ENCODE measurements at places on chromosomes 6 and 20.

DNA sequence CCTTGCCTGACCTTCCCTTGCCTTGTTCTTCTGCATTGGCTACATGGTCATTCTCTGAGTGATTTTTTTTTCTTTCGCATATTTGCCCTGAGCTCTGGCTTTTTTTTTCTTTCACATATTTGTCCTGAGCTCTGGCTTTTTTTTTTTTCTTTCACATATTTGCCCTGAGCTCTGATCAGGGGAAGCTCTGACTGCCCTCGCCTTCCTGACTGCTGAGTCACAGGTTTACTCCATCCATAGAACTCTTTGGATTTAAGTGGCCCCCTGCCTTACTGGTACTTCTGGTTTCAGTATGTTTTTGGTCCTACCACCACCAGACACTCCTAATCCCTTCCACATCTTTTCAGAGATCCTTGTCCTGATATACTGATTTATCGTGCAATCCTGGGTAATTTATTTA, 201.1 kb downstream of the OGFRL1 start:
- DNase-seq, result peak; percentile 30

GRCh38 chr6:125554456-125554855, 195.0 kb upstream of the HEY2 start:
- DNase-seq, result no peak

DNA sequence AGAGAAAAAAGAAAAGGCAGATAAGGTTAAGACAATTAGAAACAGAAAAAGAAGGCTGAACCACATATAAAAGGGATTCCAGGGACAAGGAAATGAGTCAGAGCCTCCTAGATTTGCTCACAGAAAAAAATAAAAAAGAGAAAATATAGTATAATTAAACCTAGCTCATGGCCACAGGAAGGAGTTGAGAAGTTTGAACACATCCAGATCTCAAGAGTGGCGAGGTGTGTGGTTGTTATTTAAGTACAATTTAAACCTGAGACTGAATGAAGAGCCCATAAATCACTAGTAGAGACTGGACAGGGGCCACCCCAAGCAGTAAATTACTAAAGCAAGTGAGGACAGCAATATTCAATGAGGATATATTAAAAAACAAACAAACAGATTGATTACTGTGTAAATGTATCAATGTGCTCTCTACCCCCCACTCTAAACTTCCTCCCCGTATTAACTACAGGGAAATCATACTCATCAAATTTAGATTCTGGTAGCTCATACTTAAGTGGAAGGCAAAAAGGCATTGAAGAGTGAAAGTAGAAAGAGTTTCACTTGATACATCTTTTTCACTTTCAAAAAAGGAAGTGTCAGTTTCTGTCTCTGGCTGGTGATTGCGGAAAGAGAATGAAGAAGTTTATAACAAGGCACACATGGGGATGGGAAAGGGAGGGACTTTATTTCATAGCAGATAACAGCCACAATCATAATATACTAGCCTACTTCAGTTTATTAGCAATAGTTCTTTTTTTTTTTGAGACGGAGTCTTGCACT, 49.3 kb upstream of the SCAF8 start:
- DNase-seq, result peak; percentile 80

DNA sequence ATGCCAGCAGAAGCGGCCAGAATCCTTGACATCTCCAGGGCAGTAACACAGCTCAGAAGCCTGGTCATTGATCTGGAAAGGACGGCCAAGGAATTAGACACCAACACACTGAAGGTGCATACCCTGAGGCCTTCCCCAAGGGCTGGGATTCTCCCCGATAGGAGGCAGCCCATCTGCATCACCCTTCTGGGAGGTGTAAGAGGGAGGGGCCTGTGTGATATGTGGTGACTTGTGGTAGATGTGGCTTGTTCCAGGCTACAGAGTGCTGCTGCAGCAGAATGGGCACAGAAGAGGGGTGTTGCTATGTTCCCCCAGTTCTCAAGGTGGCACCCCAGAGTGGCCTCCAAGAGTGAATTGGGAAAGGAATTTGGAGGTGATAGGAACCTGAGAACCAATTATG, 11.2 kb downstream of the TRIM40 start:
- DNase-seq, result no peak

DNA sequence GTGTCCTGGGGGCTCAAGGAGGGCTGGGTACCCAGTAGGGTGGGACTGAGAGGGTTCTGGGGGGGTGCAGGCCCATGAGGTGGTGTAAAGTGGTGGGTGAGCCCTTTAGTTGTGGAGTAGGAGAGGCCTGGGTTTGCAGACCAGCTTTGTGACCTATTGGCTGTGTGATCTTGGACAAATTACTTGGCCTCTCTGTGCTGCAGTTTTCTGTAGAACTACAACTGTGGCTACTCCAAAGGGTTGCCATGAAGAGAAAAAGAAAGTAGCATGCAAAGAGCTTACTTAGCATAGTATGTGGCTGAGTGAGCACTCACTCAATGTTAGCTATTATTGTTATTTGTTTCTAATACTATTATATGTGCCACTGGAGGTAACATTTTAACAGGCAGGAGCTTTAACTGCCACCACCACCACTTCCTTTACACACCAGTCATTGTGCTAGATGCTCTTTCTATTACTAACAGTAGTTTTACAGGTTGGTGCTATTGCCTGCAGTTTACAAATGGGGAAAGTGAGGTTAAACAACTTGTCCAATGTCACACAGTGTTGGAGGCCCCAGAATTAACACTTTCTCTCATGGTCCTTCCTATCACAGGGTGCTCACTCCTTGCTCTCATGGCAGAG, 286.8 kb downstream of the DHX35 start:
- no peak for DNase-seq

- DNase-seq, result no peak
Measured at GRCh38 chr6:131029626-131030297, 33.3 kb downstream of the EPB41L2 start.

GRCh38 chr20:3000852-3001523, 42.4 kb upstream of the GNRH2 start:
- DNase-seq, result peak; percentile 49

GRCh38 chr20:38766071-38766470, 17.8 kb downstream of the ACTR5 start:
- DNase-seq, result no peak

DNA sequence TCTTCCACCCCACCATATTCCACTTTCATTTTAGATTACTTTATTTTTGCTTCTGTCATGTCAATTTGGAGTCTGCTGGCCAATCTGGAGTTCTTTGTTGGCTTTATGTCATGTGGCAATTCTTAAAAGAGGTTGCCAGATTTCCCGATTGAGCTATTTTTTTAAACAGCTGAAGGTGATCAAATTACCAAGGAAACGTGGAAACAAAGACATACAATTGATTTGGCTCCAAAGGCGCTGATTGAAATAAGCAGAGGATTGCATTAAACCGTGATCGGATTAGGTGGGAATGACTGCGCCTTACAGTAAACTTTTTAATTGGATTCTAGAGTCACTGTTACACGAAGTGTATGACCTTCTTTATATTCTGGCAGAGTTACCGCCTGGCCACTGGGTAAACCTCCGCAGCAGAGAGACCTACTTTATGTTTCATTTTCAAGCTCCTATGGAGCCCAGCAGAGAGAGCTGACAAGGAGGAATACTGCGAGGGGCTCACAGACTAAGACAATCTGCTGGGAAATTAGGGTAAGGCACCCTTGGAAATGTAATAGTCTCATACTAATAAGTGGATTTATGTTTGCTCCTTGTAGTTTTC, 37.9 kb downstream of the SIM1 start:
- no peak for DNase-seq

DNA sequence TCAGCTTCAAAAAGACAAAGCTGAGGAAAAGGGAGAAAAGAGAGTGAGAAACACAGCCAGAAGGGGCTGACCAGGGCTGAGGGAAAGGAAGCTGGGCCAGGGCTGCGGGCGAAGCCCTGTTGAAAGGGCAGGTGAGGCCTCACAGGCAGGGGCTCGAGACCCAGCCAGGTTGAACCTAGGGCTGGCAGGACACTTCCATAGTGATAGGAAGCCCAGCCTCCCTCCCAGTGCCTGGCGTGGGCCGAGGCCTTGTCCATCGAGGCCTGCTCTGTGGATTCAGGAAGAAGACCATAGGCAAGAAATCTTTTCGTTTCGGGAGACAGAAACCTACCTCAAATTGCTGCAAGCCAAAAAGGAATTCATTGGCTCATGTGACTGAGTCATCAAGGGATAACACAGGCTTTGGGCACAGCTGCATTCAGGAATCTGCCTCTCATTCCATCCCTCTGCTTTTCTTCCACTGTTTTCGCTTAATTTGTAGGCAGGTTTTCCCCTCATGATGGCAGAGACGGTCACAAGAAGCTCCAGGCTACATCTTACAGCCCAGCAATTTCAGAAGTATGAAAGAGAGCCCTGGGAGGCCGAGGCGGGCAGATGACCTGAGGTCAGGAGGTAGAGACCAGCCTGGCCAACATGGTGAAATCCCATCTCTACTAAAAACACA, 311.1 kb upstream of the SULF2 start:
- no peak for DNase-seq

- DNase-seq, result no peak
Measured at GRCh38 chr6:90080876-90081481, 186.7 kb downstream of the GJA10 start.

DNA sequence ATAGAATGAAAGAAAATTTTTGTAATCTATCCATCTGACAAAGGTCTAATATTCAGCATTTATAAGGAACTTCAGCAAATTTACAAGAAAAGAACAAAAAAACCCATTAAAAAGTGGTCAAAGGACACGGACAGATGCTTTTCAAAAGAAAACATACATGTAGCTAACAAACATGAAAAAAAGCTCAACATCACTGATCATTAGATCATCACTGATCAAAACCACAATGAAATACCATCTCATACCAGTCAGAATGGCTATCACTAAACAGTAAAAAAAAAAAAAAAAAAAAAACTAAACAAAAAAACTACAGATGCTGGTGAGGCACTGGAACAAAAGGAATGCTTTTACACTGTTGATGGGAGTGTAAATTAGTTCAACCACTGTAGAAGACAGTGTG, 837.1 kb downstream of the EPHA7 start:
- no peak for DNase-seq

- DNase-seq, result no peak
Measured at GRCh38 chr20:58449681-58450221, 60.7 kb downstream of the VAPB start.
